ENCODE measurements at places on chromosomes 12 and 14.

DNA sequence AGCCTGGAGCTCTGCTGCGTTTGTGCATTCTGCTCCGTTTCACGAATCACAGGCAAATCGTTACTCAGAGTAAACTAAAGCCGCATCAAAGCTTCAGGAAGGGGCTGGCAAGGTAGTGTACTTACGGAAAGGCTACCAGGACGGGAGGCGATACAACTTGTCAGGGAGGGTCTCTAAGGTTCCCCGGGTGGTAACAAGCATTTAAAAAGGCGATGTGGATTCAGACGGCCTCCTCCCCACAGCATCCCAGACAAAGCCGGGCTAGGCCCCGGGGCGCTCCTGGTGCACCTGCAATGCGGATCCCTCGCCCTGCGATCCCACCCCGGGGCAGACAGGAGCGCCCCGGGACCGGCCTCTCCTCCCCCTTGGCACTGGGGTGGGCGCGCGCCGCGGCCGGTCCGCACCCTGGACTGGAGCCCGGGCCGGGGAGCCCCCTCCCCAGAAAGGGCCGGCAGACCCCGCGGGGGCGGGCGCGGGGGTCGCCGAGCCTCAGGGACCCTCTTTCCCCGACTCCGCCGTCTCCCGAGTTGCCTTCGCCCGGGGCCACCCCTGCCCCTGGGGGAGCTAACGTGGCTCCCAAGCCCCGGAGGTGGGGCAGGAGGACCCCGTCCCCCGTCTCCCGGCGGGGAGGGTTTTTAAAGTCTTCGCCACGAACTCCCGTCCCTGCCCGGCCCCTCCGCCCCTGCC is 718 bp downstream of the CCDC92 start:
- no peak for DNase-seq

DNA sequence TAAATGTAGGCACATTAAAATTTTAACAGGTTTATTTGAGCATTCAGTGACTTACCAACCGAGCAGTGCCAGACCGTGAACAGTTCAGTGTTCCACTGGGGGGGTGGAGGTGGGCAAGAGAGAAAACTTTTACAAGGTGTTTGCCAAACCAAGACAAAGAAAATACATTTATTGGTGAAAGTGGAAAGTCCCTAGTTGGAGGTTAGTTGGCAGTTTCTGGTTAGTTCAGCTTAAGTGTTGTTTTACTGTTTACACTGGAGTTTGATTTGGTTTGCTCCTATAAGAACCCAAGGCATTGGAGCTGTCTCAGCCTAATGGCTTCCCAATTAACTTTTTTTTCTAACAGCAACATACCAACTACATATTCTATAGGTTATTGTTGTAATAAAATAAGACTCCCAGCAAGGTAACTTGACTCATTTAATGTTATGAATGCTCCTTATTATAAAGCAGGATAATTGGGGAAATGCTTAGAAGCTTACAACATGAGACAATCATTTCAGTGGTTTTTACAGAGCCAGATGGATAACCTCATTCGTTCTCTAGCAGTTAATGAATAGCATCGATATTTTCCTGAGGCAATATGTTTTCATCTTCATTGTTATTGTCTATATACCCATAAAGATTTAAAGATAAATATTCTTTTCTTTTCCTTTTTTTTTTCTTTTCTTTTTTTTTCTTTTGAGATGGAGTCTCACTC is 115.8 kb downstream of the ETNK1 start:
- no peak for DNase-seq

- no peak for DNase-seq
These were observed 2.7 kb downstream of the IRAK4 start for GRCh38 chr12:43761500-43761899.

- peak; percentile 18 for DNase-seq
These were observed 62.6 kb upstream of the TMCC3 start for GRCh38 chr12:94712815-94713515.

DNA sequence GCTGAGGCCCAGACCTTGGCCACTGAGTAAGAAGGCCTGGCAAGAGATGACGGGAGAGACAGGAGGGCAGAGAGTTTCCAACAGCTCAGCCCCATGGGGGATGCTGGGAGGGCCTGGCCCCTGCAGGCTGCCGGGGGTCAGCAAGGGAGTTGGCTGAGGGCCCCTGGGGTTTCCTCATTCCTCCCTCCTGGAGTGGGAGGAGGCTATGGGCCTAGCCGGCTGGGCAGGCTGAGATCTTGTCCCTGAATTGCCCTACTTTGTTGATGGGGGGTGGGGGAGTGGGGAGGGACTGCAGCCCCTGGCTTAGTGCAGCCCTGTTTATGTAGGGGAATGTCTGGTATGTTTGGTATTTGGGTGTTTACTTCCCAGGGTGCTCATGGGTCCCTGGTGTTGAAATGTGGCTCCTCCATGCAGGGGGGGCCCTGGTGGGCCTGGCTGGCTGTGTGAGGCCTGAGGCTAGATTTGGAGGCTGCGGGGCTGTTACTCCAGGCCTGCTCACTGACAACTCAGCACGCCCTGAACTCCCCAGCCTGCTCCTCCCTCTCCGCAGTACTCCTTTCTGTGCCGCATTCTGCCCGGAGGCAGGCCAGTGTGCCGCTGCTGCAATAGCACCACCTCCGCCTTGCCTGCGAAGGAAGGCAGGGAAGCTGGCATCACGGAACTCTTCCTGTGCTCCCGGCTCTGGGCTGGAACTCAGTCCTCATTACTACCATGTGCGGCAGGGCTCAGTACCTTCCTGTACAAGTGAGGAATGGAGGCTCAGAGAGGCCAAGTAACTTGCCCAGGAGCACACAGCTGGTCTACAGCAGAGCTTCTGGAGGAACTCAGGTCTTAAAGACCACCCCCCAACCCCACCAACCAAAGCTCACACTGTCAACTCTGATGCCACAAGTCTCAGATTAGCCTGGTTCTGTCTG is 25.3 kb downstream of the JDP2 start:
- DNase-seq, result peak; percentile 46

GRCh38 chr14:90050271-90050670 is 11.5 kb upstream of the KCNK13 start:
- DNase-seq, result no peak

DNA sequence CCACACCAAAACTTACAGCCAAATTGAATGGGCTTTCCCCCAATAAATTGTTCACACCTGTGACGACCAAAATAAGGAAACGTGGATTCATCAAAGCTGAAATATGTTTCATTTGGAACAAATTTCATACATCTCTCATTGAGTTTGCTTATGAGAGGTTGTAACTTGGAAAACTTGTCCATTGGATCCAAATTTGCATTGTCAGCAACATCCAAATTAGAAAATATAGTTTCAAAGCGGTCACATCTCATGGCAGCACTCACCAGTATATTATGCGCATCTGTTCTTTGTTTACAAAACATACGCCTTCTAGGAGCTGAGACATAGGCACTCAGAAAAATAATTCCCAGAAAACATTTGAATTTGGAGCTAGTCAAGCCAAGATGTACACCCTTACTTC is 1028.2 kb upstream of the USP15 start:
- no peak for DNase-seq

- DNase-seq, result peak; percentile 34
These were observed 5.2 kb downstream of the FRS2 start for GRCh38 chr12:69475237-69475975.

DNA sequence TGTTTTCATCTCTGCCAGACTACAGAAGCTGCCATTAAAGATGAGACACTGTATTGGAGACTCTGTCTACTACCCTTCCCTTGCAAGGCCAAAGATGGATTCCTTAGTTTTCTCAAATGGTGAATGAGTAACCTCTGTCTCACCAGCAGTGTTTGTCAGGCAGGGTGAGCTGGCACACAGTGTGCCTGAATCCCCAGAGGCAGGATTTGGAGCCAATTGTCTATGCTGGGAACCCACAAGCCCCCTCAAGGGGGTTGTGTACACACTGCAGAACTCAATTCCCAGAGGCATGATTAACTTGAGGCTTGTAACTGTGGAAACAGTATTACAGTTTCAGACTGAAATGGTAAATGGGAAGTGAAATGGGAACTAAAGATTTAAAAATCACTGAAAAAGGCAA is 136.8 kb upstream of the PTPRB start:
- DNase-seq, result no peak

GRCh38 chr12:65822732-65823512 is 1.4 kb upstream of the HMGA2 start:
- peak; percentile 29 for DNase-seq

DNA sequence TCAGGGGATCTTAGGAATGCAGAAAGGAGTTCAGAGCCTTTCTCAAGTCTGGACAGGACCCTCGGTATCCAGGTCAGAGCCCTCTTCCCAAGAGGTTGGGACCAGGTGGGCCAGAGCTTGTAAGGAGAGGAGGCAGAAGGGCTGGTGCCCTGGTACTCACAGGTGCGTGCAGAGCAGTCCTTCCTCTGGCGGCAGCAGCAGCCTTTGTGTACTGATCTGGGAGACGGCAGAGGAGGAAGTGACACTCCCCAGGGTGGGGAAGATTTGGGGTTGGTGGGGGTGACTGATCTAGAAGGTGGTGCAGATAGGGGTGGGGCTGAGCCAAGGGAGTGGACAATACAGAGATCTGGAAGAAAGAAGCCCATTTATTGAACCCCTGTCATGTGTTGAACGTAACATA is at the start of gene ITGB7:
TSS of gene ITGB7 (minus strand) at position 210 of the 400 bp plus-strand sequence. CDS start 6,808 bp downstream, outside the sequence.
- DNase-seq, result no peak

DNA sequence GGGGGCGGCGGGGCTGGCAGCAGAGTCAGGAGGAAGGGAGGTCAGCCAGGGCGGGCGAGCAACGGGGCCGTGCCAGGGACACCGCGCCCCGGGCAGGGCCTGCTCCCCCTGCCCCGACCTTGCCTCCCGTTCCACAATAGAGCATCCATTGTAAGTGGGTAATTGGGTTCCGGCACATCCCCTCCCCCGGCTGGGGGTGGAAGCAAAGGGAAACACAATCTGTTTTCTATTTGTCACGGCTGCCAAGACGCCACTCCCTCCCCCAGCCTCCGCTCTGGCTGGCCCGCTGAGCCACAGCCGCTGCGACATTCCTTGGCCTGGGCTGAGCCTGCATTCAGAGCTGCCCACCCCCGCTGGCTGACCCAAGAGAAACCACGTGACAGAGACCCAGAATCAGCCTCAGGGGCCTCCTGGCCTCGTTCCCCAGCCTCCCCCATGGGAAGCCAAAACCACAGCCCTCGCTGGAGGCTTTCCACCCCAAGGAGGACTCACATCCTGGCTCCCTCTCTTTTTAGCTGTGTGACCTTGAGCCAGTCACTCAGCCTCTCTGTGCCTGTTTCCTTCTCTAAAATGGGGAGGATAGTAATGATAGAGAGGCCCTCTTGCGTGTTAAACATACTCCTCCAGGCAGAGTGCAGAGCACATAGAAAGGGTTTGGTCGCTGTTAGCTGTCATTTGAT is 117.6 kb downstream of the SCARB1 start:
- DNase-seq, result peak; percentile 95

DNA sequence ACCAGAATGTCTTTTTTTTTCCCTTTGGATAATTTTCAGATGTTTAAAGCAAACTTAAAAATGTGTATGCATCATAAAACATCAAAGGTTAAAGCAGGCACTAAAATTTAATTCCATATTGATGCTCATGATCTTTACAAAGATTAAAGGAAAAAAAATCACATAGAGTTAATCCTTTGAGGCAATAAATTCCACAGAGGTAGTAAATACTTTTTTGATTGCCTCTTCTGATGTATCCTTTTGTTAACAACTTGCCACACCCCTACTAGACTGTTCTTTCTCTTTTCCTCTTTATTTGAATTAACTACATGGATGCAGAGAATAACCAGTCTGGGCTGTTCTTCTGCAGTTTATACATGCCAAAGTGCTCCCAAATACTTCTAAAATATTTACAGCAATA is 45.2 kb upstream of the KCNJ8 start:
- no peak for DNase-seq

DNA sequence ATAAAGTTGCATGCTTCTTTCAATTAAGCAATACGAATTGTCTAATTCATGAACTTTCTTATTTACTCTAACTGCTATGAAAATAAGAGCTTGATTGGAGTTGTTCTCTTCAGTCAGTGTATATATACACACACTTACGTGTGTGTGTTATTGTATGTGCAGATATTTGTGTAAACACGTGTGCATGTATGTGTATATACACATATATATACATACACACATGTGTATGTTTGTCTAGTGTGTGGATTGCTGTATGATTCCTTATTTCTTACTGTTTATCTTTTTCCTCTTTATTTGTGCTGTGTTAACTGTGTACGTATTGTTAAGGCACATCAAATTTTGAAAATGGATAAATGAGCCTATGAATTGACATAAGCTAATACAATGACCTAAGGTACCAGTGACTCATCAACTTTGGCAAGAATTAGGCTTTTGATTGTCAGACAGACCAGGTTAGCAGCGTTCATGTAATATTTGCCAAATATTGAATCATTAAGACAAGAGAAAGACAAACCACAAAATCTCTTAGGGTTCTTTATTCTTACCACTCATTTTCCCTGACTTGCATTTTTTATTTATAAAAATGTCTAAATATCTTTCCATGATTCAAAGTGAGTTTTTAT is 423.9 kb downstream of the SOX5 start:
- no peak for DNase-seq

- DNase-seq, result no peak
These were observed 474.1 kb upstream of the PRICKLE1 start for GRCh38 chr12:43063650-43064049.

- no peak for DNase-seq
These were observed 104.0 kb downstream of the WIF1 start for GRCh38 chr12:65016881-65017650.

GRCh38 chr12:22874151-22874550 is 249.2 kb downstream of the ETNK1 start:
- DNase-seq, result no peak

DNA sequence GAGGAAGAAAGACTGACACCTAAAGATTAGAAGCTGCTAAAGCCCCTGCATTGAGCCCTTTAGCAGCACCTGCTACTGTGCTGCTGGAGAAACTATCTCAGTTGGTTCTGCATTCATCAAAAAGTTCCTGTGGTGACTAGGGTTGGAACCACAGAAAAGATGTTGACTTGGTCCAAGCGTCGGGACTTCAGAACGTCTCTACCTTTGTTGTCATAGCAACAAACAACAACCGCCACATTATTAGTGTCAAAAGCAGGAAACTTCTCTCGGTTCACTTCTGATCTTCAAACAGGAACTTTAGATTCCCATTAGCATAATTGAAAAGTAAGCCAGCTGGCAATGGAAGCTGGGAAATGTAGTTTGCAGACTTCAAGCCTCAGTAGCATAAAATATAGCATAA is 368.0 kb downstream of the SEC23A start:
- no peak for DNase-seq
